ENCODE measurements at places on chromosomes 2 and 18.

DNA sequence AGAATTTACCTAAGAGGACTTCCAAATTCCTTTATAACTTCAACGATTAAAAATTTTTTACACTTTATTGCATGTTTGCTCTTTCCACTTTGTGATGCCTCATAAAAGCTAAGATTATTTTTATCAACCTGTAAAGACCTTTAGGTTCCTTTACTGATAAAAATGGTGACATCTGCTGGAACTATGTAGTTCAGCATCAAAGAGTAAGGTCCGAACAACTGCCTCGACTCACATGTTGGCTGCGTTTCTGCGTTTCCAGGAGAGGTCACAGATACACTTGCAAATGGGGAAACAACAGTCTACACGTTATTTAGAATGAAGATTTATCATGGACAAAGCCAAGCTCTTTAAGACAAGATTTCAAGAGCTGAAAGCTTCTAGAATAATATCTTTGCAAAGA lies 18.8 kb upstream of the TMX3 start:
- DNase-seq: no peak

GRCh38 chr2:27202854-27203253 lies 9.0 kb upstream of the ATRAID start:
- DNase-seq: no peak

- DNase-seq: no peak
Observed at GRCh38 chr18:50114448-50114847, 80.5 kb downstream of the MYO5B start.

DNA sequence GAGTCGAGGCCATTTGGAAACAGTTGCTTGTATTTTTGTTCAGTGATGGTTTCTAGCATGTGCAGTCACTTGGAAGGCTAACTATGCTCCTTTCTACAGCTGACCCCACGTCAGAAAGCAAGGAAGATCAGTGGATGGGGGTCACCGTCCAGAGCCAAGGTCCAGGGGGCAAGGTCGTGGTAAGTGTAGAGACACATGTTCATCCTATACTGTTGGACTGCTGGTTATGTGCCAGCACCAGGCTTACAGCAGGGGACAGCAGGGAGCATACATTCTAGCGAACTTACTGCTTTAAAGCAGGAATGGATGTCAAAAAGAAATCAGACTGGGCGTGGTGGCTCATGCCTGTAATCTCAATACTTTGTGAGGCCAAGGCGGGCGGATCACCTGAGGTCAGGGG lies 40.0 kb downstream of the ITGA6 start:
- no peak for DNase-seq

DNA sequence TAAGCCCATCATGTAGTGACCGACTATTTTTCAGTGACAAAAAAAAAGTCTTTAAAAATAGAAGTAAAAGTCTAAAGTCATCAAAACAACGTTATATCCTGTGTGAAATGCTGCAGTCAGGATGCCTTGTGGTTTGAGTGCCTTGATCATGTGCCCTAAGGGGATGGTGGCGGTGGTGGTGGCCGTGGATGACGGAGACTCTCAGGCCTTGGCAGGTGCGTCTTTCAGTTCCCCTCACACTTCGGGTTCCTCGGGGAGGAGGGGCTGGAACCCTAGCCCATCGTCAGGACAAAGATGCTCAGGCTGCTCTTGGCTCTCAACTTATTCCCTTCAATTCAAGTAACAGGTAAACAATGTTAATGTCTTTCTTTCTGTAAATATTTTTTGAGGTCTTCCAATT lies at the start of gene CD28:
Gene CD28 (plus strand): TSS at position 237 of the 400 bp plus-strand sequence. CDS start 58 bp downstream, at position 295.
- peak; percentile 81 for DNase-seq
